ENCODE measurements at places on chromosomes 7 and 10.

GRCh38 chr10:28890121-28890950 lies 213.0 kb downstream of the BAMBI start:
- no peak for DNase-seq

- DNase-seq, result no peak
Observed at GRCh38 chr7:131016230-131016629, 282.2 kb upstream of the KLF14 start.

DNA sequence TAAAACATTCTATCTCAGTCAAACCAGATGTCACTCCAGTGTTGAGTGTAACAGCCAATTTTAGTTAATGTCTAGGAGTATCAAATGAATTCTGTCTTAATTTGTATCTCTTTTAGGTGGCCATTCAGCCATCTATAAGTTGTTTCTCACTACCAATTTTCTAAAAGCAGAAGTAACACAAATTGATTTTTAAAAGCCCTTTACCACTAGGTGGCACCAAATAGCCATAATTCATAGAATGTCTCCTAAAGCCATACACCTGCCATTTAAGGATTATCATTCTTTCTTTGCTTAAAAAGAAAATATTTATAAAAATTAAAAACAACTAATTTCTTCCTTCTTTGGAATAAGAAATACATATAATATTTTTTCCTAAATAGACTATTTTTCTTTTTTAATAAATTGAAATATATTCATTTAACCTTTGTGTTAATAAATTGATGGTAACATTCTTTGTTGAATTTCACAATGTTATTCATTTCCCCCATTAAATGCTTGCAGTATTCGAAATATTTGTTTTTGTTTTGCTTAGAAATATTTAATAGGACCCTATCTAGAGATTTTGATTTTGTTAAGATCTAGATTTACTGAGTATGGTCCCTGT lies 107.8 kb upstream of the PPP1R3A start:
- no peak for DNase-seq

GRCh38 chr7:4000139-4000538 lies 682.0 kb upstream of the FOXK1 start:
- DNase-seq, result no peak

DNA sequence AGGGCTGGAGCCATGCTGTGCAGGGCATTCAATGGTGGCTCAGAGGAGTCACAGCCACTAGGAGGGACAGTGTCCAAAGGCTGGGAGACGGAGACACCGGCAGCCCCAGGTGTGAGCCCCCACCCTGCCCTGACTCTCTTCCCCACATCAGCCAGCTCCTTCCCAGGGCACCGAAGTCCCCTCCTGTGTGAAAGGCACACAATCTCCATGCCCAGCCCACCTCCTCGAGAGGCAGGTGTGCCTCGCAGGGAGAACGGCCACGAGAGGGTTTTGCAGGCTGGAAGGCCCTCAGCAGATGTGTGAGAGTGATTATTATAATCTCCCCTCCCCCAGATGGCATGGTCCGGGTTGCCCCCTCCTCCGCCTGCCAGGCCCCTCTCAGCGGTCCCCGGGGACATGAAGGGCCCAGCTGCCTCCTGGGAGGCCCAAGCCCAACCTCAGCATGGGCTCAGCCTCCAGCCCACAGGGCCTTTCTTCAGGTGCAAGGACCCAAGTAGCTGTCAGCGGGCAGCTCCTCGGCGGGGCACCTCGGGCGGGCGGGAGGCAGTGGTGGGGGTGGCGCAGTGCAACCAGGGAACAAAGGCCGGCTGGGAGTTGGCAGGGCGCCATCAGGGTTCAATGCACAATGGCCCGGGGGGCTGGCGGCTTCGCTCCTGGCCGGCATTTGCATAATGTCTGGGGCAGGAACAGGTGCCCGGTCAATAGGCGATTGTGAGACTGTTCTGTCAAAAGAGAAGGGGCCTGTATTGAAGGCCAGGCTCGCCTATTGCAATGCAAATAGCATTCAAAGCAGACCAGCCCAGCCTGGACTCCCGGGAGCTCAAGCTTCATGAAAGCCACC lies 155.3 kb upstream of the ZMIZ1 start:
- no peak for DNase-seq

GRCh38 chr10:76631884-76632766 lies 1005.5 kb downstream of the KCNMA1 start:
- DNase-seq, result no peak

DNA sequence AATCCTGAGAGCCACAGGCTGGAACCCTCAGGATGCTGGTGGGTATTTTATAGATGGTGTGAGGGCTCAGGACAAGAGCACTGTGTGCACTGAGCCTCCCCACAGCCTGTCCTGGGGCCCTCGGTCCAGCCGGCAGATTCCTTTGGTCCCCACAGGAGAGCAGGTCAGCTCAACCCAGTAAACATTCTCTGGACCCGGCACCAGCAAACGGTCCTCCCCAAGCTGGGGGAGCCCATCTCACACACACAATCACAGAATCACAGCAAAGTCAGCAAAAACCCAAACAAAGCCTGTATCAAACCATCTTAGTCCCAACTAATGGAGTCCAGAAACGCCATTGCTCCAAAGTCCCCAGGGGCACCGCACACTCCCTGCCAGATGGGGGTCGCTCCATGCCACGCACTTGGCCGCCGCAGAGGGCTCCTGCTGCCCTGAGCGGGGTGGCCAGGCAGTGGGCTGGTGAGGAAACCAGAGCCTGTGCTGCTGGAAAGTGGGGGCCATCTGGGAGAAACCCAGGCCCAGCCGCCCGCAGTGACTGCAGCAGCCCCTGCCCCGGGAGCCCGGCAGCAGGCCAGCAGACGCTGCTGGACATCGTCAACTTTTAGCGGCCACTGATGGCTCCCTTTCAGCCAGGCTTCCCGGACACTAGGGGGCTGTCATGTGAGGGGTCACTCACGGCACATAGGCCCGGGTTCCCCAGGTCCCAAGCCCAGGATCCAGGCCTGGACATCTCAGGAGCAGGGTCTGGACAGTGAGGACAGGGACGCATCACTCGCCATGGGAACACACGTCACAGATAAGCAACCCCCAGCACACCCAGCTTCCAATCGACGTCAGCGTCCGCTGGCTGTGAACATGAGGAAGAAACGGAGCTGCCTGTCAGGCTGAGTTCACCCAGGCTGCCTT lies 52.6 kb downstream of the DPYSL4 start:
- DNase-seq, result no peak

DNA sequence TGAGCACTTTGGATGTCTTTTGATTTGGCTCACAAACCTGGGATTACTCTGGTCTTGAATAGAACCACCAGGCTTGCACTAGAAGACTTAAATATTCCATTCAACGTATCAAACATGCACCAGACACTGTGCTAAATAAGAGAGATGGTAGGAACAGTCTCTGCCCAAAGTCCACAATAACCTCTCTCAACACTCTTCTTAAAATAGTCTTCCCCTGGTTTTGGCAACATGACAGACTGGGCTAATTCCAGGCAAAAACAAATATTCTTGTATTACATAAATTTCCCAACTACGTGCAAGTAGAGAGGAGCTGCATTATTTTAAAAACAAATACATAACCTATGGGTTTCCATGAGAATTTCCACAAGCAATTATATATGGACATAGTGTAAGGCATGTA lies 64.8 kb upstream of the PAPSS2 start:
- no peak for DNase-seq

DNA sequence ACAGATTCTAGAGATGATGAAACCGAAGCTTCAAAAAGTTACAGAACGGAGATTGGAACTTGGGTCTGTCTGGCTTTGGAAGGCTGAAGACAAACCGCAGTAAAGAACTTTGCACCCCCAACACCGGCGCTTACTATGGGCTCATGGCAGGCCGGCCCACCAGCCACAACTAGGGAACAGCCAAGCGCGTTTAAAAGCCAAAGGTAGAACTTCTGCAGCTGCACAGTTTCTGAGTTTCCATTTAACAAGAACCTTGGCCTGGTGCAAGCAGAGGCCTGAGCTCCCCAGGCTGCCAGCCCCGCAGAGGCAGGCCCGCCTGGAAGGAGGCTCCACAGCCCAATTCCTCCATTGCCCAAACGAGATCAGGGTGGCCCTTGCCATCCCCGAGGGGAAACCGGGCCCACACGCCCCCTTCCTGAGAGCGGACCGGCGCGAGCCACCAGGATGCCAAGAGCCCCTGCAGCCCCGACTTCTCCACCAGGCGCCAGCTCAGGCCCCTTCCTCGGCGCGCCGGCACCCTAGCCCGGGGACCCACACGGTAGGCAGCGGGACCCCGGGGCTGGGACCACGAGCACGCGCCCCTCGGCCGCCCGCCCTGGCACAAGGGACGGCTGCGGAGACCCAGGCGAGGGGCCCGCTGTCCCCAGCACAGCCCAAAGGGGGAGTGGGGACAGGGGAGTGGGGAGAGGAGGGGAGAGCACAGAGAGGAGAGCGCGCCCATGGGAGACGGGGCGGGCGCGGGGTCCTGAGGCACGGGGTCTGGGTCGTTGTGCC lies 566 bp downstream of the MAD1L1 start:
- DNase-seq, result peak; percentile 49

- DNase-seq, result no peak
Observed at GRCh38 chr7:25776744-25777123, 375.3 kb upstream of the NFE2L3 start.

DNA sequence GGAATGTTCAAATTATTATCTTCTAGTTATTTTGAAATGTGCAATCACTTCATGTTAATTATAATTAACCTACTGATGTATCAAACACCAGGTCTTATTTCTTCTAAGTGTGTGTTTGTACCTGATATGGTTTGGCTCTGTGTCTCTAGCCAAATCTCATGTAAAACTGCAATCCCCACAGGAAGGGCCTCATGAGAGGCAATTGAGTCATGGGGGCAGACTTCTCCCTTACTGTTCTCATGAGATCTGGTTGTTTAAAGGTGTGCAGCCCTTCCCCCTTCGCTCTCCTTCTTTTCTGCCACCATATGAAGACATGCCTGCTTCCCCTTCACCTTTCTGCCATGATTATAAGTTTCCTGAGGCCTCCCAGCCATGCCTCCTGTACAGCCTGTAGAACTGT lies 18.6 kb upstream of the PRKCQ start:
- DNase-seq, result no peak

GRCh38 chr10:82498976-82499375 lies 624.0 kb downstream of the NRG3 start:
- DNase-seq, result no peak

GRCh38 chr7:145655666-145656065 lies 460.9 kb upstream of the CNTNAP2 start:
- no peak for DNase-seq

GRCh38 chr10:13298748-13299436 lies 972 bp downstream of the PHYH start:
- DNase-seq, result no peak

DNA sequence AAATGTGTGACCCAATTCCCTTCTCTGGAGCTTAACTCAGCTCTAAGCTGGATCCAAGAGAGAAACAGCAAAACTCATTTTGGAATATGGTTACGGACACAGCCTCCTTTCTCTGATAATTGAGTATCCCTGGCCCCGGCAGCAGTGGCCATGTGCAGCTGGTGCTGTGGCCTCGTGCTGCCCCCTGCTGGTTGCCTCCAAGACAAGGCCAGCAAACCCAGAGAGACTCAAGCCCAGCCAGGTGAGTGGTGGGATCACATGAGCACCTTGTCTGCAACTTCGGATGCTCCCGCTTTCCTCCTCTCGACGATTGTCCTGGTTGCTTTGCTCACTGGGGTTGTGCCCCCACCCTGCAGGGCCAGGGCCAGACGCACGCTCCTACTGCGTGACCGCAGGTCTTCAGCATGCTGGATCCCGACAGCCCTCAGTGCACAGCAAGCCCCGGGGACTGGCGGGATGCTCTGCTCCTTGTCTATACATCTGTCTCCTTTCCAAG lies 19.4 kb downstream of the SFTPD start:
- peak; percentile 86 for DNase-seq

GRCh38 chr7:82600531-82600930 lies 157.0 kb upstream of the CACNA2D1 start:
- no peak for DNase-seq

GRCh38 chr7:76133839-76134238 lies 67.9 kb upstream of the SRRM3 start:
- DNase-seq, result no peak

DNA sequence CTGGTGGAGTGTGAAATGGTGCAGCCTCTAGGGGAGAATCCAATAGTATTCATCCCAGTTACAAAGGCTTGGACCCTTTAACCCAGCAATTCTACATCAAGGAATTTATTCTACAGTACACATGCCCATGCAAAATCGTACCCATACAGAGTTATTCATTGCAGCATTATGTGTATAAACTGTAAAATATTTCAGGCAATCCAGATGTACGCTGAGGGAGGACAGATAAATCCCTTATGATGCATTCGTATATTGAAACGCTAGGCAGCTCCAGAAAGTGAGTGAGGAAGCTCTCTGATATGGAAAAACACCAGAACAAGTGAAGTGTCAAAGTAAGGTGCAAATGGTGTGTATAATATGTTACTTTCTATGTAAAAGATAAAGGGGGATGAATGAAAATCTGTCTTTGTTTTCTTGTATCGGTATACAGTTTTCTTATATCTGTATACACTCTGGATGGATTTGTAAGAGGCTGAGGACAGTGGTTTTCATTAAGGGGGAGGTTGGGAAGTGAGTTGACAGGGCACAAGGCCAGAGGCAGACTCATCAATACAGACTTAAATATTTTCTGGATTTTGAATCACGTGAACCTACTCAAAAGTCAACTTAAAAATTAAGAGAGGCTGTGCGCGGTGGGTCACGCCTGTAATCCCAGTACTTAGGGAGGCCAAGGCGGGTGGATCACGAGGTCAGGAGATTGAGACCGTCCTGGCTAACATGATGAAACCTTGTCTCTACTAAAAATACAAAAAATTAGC lies 17.1 kb downstream of the VWA2 start:
- DNase-seq, result no peak

DNA sequence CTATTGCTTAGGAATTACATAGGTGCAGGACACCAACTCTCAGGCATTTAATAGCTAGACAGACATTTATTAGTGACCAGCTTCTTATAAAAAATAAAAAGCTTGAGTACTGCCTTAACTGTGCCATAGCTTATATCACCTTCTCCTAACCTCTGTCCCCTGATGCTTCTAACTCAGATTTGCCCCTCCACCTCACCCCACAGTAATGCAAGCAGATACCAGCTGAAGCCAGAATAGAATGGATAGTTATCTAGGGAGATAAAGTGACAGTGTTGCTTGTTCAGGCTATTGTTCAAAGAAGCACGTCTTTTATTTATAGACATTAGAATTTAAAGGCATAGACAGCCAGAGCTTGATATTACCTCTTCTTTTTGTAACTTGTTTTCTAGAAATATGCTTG lies 99.6 kb upstream of the GLCCI1 start:
- no peak for DNase-seq
